Activated B cell treated with CpG ODN at 0.5 μM for 24 hours (primary cell): ENCODE measurements at places on chromosomes 12 and 14. TPM values are rescaled to one million over a fixed set of nuclear protein-coding genes. Genes with fewer than 3 reads are reported as not detected.

PRR4 gene
- 0.98 and 3.0 TPM in 2 replicates for total RNA-seq

NTF3 gene
- total RNA-seq: not detected in 2 replicates

KRT2 gene
- total RNA-seq: not detected in 2 replicates

CATSPERB gene
- 0.27 TPM in 1 of 2 replicates, not detected in the other for total RNA-seq

ST8SIA1 gene
- total RNA-seq: 0.31 TPM in 1 of 2 replicates, not detected in the other

KCNK13 gene
- not detected in 2 replicates for total RNA-seq

PTHLH gene
- total RNA-seq: not detected in 2 replicates

BEGAIN gene
- total RNA-seq: not detected in 2 replicates

SERPINA3 gene
- total RNA-seq: not detected in 2 replicates

MLH3 gene
- total RNA-seq: 20.0 and 21.7 TPM in 2 replicates

COCH gene
- 10.2 and 10.4 TPM in 2 replicates for total RNA-seq

KCNH5 gene
- total RNA-seq: not detected in 2 replicates

SLC38A4 gene
- total RNA-seq: not detected in 2 replicates

TSPAN19 gene
- total RNA-seq: not detected in 2 replicates

GYS2 gene
- not detected in 2 replicates for total RNA-seq

EP400 gene
- total RNA-seq: 57.8 and 65.6 TPM in 2 replicates

CRIP2 gene
- total RNA-seq: 2.9 and 3.0 TPM in 2 replicates

CARMIL3 gene
- 3.5 and 3.9 TPM in 2 replicates for total RNA-seq

TTLL5 gene
- total RNA-seq: 37.9 and 39.1 TPM in 2 replicates

FAIM2 gene
- total RNA-seq: not detected in 2 replicates

NRXN3 gene
- total RNA-seq: not detected in 2 replicates

SERPINA10 gene
- total RNA-seq: not detected in 2 replicates

CYP27B1 gene
- 2.4 and 2.5 TPM in 2 replicates for total RNA-seq

MAP3K9 gene
- 9.0 and 10.1 TPM in 2 replicates for total RNA-seq

B4GALNT3 gene
- 0.17 TPM in 1 of 2 replicates, not detected in the other for total RNA-seq

TAS2R8 gene
- total RNA-seq: not detected in 2 replicates

NTS gene
- total RNA-seq: not detected in 2 replicates

ABCD2 gene
- 1.4 and 1.8 TPM in 2 replicates for total RNA-seq

TAS2R7 gene
- total RNA-seq: not detected in 2 replicates

KIF26A gene
- total RNA-seq: not detected in 2 replicates

PELI2 gene
- 5.5 and 6.1 TPM in 2 replicates for total RNA-seq

SAMD15 gene
- total RNA-seq: 0.71 and 1.00 TPM in 2 replicates

WASHC4 gene
- 105 and 128 TPM in 2 replicates for total RNA-seq

ALDH1L2 gene
- total RNA-seq: 5.2 and 6.5 TPM in 2 replicates

LRCOL1 gene
- total RNA-seq: not detected in 2 replicates

IL31 gene
- total RNA-seq: not detected in 2 replicates

NGB gene
- not detected in 2 replicates for total RNA-seq

CD27 gene
- 39.3 and 43.8 TPM in 2 replicates for total RNA-seq

OR4E2 gene
- not detected in 2 replicates for total RNA-seq

SLC6A15 gene
- 0.05 TPM in 1 of 2 replicates, not detected in the other for total RNA-seq

DNAJC22 gene
- not detected in 2 replicates for total RNA-seq

KCNC2 gene
- total RNA-seq: not detected in 2 replicates

APOF gene
- not detected in 2 replicates for total RNA-seq

CAPZA3 gene
- total RNA-seq: not detected in 2 replicates

KRT72 gene
- total RNA-seq: not detected in 2 replicates

PAX9 gene
- not detected in 2 replicates for total RNA-seq

NKX2-1 gene
- total RNA-seq: not detected in 2 replicates

DIO3 gene
- not detected in 2 replicates for total RNA-seq

CD163L1 gene
- total RNA-seq: 0.58 and 0.88 TPM in 2 replicates

KRT73 gene
- not detected in 2 replicates for total RNA-seq

CCDC196 gene
- not detected in 2 replicates for total RNA-seq

LHX5 gene
- not detected in 2 replicates for total RNA-seq
